MV-4-11 (cell line): ENCODE measurements at places on chromosomes 11 and 22.

DNA sequence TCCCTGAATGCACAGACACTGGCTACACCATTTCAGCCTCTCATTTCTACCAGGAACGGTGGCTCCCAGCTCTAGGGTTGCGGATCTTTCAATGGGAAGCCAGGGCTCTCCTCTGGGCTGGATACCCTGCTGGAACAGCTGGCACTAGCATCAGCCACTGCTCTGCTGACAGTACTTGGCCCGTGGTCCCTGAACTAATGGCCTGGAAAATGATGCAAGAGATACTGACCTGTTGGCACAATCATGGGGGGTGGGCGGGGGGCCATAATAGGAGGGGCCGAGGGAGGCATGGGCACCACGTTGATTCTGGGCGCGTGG is 10.7 kb upstream of the TBC1D10A start:
- DNase-seq, result no peak

DNA sequence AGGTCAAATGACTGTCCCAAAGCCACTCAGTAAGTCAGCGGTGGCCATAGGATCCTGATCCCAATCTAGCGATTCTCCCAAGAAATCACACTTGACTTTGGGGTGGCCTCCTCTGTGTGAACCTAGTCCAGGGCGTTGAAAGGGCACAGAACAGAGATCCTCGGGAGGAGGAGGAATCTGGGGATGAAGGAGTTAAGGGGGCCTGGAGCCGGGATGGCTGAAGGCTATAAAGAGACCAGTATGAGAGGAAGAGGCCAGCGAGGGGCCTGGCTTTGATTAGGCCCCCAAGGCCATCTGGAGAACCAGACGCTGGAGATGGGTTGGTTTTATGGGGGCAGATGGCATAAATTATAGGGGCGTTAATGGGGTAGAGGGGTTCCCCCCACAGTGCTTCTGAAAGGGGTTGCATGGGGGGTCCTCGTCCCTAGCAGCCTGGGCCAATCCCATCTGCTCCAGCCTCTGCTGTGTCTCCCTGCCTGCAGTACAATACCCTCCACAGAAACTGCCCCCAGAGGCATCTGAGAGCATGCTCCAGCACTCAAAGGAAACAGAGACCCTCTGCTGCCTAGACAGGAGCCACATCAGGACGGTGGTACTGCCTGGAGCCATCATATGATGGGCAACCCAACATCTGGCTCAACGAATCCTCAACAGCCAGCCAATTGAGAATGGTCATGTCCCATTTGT is 35.2 kb upstream of the TRIM29 start:
- DNase-seq, result no peak

DNA sequence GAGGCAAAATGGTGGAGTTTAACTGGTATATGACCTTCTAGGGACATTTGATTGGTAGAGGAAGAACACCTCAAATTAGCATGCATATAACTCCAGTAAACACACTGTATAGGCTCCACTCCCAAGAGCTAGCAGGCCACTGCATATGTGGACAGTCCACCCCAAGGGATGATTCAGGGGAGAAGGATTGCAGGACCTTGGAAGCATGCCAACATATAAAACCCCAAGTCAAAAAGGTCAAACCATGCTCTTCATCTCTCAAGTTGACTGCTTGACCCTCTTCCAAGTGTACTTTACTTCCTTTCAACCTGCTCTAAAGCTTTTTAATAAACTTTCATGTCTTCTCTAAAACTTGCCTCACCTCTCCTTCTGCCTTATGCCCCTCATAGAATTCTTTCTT is 459.9 kb upstream of the CCDC179 start:
- no peak for DNase-seq

- no peak for DNase-seq
Measured at GRCh38 chr11:28524098-28524497, 415.9 kb downstream of the METTL15 start.

- no peak for DNase-seq
Measured at GRCh38 chr22:49936973-49937757, 18.7 kb downstream of the CRELD2 start.

DNA sequence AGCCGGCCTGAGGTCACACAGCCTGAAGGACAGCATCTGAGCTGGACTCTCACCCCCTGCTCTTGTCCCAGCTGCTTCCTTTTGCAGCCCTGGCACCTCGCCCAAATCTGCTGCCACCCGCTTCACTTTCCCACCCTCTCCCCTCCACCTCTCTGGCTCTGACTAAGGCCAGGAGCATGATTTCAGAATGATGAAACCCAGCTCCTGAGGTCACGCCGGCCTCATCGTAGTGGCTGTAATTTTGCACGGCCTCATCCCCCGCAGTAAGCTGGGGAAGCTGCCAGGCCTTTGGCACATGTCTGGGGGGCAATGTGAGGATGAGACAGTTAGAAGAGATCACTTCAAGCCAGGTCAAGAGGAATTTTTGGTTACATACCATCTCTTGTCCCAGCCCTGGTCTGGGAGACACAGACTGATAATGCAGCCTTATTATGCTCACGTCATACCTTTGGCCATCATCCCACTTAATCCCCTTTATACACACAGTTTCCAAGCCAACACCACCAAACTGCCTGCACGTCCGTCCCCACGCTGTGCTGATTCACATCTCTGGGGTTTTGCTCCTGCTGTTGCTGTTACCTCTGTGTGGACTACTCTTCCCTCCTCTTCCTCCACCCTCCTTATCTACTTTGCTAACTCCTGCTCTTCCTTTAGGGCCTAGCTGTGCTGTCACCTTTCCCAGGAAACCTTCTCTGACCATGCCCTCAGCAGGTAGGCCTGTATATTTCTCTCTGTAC is 58.1 kb downstream of the CHRDL2 start:
- peak; percentile 38 for DNase-seq

DNA sequence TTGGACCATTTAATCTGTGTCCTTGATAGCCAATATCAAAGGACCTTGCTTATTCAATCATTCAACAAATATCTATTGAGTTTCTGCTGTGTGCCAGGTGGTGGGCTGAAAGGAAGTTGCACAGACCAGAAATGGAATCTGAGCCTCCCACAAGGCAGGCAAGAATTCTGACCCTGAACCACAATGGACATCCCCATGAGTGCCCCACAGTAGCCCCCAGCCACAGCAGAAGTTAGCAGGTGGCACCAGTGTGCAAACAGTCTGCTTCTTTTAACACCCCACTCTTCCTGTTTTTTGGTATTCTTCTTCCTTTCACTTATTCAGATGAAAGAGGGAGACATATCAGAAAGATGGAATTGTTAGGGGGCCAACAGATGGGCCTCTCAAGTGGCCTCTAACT is 12.2 kb upstream of the SERPING1 start:
- DNase-seq, result peak; percentile 62

- DNase-seq, result no peak
Measured at GRCh38 chr11:106681435-106681834, 336.8 kb downstream of the GUCY1A2 start.

- no peak for DNase-seq
Measured at GRCh38 chr11:129041611-129042018, 98.9 kb upstream of the TP53AIP1 start.

- DNase-seq, result peak; percentile 65
Measured at GRCh38 chr22:39343259-39344045, 6.3 kb upstream of the SYNGR1 start.

DNA sequence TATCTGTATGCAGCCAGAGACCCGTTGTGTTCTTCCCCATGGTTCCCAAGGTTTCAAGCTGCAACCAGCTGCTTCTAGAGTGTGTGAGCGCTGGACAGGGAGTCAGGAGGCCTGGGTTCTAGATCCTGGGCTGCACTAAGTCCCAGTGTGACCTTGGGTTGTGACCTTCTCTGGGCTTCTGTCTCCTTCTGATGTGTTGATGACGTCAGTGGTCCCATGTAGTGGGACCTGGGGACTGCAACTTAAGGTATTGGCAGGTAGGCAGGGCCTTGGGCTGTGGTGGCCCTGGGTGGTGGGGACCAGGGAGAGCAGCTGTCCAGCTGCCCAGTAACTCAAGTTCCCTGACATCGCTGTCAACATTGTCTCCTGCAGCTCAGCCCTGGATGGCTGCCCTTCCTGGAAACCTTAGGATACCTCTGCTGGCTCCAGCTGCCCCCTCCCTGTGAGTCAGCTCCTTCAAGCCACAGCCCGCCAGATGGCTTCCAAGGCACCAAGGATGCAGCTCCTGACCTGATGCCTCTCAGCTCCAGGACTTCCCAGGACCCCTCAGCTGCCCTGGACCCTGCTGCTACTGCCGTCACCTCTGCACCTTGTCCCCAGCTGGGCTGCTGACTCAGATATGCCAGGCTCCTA is 1.3 kb upstream of the PVALB start:
- DNase-seq, result no peak

GRCh38 chr11:108654994-108655631 is 9.8 kb upstream of the DDX10 start:
- no peak for DNase-seq

DNA sequence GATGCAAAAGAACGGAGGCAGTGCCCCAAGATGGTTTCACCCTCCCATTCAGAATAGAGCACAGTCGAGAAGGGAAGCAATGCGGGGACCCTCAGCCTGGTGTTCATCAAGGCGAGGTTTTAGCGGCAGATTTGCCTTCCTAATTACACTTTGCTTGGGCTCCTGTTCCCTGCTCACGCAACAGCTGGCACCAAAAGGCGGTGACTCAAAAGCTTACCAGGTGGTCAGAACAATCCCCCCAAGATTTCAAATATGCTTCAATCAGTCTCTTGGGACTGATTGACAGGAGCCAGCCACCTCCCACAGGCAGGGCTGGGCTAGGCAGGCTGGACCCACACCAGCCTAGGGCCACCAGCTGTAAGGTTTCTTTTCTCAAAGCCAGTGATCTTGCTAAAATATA is 14.2 kb downstream of the IGSF9B start:
- DNase-seq, result no peak

GRCh38 chr11:45930951-45931570 is 8.6 kb downstream of the LARGE2 start:
- no peak for DNase-seq

DNA sequence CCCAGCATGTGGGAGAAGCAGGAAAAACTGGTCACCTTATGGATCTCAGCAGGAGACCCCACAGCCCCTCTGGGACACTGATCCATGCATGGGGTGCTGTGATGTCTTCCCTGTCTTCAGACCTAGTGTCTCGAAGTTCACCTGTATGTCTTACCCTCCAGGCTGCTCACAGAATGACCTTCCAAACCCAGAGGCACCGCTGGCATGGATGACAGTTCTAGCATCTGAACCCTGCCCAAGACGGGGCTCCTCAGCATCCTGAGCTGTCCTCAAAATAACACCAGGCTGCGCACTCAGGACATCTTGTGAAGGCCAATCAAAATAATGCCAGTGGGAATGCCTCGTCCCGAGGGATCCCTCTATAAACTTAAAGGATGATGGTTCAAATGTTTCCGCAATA is 824.9 kb downstream of the TBC1D22A start:
- no peak for DNase-seq

- DNase-seq, result no peak
Measured at GRCh38 chr11:76626266-76626665, 44.3 kb downstream of the LRRC32 start.

DNA sequence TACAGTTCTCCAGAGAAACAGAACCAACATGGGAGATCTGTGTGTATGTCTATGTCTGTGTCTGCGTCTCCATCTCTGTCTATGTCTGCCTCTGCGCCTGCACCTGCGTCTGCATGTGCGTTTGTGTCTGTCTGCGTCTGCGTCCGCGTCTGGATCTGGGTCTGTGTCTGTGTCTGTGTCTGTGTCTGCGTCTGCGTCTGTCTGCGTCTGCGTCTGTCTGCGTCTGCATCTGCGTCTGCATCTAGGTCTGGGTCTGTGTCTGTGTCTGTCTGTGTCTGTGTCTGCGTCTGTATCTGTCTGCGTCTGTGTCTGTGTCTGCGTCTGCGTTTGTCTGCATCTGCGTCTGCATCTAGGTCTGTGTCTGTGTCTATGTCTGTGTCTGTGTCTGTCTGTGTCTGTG is 88.4 kb upstream of the SLC22A12 start:
- no peak for DNase-seq

DNA sequence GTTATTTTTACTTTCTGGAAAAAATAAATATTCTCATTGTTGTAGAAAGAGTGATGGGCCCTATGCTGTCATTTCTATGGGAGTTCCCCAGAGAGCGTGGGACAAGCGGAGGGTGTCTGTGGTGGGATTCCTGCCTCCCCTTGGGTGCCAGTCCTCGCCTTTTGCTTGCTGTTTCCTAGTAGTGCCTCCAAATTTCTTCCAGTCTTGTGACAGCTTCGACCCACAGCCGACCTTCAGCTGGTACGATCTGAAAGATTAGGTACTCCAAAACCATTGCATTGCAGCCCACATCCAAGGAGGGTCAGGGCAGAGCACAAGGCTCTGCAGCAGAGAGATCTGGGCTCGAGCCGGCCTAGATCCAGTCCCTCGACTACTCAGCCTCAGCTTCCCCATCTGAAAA is 58.9 kb upstream of the EMID1 start:
- DNase-seq, result no peak

GRCh38 chr11:79937676-79938334 is 497.0 kb upstream of the TENM4 start:
- DNase-seq, result no peak

DNA sequence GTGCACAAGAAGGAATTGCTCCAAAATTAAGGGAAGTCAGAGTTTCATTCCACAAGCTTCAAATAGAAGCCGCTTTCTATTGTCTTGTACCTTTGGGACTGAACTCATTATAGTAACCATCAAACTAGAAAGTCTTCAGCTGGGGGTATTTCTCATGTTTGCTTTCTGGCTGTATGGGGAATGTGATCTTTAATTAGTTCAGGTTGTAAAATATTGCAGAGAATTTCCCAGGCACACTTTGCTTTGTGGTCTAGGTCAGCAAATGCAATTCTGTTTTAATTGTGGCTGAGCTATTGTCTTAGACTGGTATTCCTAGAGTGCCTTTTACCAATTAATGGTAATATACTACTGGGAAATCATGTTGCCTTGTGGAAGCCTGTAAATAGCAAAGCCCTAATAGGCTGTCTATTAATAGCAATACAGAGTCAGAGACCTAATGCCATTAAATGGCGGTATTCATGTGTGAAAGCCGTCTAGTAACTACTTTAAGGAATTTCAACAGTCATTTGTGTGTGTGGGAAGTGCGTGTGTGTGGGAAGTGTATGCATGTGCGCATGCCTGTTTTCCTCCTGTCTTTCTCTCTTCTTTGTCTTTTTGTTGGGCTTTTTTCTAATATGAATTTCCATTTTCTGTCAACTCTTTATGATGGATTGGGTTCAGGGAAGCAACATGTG is 276.6 kb downstream of the FAT3 start:
- no peak for DNase-seq
